ENCODE measurements at places on chromosomes 13 and 19.
A peak's percentile ranks its signal among the peaks of the same experiment; 100 is the strongest.

GRCh38 chr13:32707471-32707870, 121.2 kb downstream of the PDS5B start:
- no peak for DNase-seq

- no peak for DNase-seq
Measured at GRCh38 chr13:66665991-66666390, 564.1 kb downstream of the PCDH9 start.

DNA sequence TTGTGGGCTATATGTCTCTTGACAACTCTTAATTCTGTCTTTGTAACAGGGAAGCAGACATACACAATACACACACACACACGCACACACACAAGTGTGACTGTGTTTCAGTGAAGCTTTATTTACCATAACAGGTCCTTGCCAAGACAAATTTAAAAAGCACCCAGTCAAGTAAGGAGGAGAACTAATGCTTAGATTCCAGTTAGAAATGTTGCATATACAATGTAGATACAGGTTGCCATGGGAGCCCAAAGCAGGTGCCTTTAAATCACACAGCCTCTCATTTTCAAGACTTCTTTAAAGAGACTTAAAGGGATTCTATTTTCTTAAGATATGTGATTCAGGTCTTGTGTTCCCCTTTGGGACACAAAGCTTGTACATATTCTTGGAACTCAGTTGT, 1551.9 kb downstream of the EFNB2 start:
- no peak for DNase-seq

- no peak for DNase-seq
Measured at GRCh38 chr13:49418206-49418605, 25.7 kb downstream of the CAB39L start.

- DNase-seq = no peak
Measured at GRCh38 chr13:94061301-94061700, 418.2 kb downstream of the DCT start.

GRCh38 chr13:100517728-100518127, 70.9 kb downstream of the GGACT start:
- DNase-seq = no peak

GRCh38 chr19:7159105-7159933, 89.8 kb downstream of the ZNF557 start:
- DNase-seq = no peak

- DNase-seq = peak; percentile 47
Measured at GRCh38 chr19:2426611-2427428, 566 bp downstream of the TIMM13 start.

GRCh38 chr19:46915386-46915785, 54.6 kb downstream of the ARHGAP35 start:
- no peak for DNase-seq

GRCh38 chr19:54952591-54953344, 5.4 kb upstream of the NLRP7 start:
- DNase-seq = no peak

GRCh38 chr13:106529415-106530170, 5.9 kb downstream of the EFNB2 start:
- DNase-seq = no peak

DNA sequence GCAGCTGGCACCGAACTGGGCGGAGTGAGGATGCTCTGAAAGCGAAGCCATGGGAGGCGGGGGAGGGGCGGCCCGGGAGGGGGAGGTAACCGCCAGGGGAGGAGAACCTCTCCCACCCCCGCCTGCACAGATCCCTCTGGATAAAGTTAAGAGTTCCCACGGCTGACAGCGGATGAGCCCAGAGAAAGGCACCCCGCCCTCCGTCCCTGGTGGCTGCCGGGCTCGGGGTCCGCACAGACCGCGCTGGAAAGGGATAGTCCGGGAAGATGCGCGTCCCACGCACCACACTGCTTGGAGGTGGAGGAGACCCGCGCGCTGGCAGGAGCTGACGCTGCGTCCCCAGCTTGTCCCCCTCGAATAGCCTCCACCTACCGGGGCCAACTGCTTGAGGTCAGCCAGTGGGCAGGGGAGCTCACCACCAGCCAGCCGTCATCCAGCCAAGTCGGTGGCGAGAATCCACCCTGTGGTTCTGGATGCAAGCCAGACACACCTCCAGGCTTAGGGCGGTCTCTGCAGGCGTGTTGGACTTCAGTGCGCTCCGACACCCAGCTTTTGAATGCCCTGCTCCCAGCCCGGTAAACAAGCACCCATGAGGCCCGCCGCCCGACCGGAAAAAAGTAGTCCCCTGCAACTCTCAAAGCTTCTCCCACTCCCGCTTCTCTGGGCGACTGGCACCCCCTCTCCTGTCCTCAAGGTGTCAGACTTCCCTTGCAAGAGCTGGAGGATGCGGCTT, at the start of gene TRPC4:
TRPC4 (minus strand) TSS at position 17 of the 733 bp plus-strand sequence. CDS start 86,439 bp downstream, outside the sequence.
- no peak for DNase-seq

DNA sequence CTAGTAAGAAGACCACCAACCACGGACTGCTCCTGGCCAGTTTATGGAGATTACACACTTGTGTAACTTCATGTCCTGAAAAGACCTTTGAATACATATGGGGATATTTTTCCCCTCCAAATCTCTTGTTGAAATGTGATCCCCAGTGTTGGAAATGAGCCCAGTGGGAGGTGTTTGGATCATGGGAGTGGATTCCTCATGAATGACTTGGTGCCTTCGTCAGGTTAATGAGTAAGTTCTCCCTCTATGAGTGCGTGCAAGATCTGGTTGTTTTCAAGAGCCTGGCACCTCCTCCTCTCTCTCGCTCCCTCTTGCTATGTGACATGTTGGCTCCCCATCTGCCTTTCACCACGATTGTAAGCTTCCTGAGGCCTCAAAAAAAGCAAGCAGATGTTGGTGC, 769.0 kb upstream of the SLITRK1 start:
- DNase-seq = no peak

GRCh38 chr13:45508776-45509175, 44.0 kb downstream of the COG3 start:
- no peak for DNase-seq

DNA sequence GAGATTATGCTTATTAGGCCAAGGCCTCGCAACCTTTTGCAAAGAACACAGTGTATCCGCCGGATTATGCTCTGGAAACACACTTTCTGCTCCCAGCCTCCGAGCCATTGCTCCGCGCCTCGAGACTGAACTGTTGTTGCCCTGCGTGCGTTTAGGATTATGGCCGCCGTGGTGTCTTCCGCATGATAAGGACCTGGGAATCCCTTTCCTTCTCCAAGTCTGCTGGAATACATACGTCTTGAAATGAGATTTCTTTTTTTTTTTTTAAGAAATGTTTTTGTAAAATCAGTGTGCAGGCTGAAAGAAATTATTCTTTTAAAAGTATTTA, 89.8 kb upstream of the SOX1 start:
- no peak for DNase-seq

DNA sequence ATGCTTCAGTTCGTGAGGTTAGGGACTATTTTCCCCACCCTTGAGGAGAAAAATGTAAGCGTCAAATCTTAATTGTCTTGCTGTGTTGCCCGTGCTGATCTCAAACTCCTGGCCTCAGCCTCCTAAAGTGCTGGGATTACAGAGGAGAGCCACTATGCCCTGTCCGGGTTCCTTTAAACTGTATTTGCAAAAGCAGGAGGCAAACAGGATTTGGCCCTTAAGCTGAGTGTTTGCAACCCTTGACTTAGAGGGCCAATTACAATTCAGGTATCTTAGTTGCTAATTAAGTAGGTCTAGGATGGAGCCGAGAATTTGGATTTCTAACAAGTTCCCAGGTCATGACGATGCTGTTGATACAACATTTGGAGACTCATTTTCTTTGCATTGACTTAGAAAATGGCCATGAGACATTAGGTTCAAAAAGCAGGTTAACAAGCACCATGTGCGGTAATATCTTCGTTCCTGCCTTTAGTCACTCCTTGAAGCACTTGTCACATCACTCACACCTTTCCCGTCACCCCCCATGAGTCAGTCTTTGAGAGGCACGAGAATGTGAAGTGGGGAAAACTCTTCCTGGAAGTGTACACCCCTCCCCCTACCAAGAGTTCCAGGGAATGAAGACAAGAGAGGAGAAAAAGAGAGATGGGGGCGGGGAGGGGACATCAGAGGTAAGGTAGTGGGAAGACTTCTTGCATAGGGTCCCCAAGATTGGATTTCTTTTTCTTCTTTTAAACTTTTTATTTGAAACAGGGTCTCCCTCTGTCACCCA, 2.6 kb downstream of the NAPSA start:
- DNase-seq = peak; percentile 49

DNA sequence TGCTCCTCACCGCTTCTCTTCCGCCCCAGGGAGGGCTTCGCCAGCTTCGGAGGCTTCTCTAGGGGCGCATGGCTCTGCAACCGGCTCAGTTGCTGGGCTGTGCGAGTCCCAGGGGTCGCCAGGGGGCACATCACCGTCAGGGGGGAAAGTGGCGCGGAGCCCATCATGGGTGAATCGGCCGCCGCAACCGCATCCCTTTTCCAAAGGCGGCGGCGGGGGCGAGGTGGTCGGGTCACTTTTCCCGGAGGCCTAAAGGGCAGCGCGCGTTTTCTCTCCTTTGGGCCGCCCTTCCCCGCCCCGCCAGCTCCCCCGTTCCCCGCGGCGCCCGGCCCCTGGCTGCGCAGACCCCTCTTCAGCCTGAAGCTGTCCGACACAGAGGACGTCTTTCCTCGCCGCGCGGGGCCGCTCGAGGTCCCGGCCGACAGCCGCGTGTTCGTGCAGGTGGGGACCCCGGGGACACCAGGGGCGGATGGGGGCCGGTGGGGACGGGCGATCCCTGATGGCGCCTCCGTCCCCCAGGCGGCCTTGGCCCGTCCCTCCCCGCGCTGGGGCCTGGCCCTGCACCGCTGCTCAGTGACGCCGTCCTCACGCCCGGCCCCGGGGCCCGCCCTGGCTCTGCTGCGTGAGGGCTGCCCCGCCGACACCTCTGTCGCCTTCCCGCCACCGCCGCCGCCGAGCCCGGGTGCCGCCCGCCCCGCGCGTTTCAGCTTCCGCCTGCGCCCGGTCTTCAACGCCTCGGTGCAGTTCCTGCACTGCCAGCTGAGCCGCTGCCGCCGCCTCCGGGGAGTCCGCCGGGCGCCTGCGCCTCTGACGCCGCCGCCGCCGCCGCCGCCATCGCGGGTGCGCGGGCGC, 1.7 kb downstream of the TGFBR3L start:
- DNase-seq = peak; percentile 60

DNA sequence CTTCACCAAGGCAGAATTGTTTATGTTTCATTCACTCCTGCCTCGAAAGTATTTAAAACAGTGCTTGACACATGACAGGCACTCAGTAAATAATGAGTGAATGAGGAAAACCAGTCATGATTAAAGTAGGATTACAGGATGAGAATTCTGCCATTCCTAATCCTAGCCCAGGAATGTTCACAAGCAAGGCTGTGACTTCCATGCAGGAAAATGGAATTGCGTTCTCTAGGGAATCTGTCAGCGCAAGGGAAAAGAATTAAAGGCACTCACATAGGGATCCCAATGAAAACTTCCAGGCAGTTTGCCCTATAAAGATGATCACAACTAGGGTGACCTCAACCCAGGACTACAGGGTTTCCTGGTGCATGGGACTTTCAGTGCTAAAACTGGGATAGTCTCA, 143.4 kb downstream of the CYSLTR2 start:
- DNase-seq = no peak

- DNase-seq = no peak
Measured at GRCh38 chr19:33914599-33914998, 117.9 kb downstream of the KCTD15 start.

GRCh38 chr13:20404488-20405222, 121.0 kb downstream of the CRYL1 start:
- no peak for DNase-seq

- no peak for DNase-seq
Measured at GRCh38 chr13:112859128-112859816, 109.7 kb upstream of the MCF2L start.

DNA sequence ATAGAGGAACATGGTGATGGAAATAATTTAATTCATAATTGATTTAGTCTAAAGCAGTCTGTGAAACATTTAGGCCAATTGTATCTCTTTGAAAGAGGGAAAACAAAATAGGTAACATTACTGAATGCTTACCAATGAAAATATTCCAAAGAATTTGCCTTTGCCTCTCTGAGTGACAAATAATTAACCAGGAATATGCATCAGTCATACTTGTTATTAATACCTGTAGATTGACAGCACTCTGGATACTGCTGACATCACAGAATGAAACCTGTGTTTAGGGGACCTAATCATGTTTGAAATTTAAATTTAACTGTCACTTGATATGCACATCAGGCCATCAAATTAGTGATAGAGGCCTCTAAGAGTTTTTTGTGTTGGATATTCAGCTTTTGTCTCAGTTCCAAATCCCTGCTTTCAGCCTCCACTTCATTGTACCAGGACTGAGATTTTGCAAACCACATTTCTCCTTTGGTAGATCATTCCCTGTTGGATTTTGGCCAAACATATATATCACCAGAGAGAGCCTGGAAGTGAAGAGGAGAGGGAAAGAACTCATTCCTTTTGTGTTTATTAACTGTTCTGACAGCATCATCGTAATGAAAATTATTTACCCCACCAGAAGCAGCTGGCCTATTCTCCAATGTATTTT, 64.8 kb upstream of the KLHL1 start:
- DNase-seq = no peak

GRCh38 chr19:14475251-14476073, at the start of gene PTGER1:
TSS of gene PTGER1 (minus strand) at chr19:14475354. CDS start at chr19:14474320, 1,034 bp downstream.
- peak; percentile 25 for DNase-seq

- DNase-seq = no peak
Measured at GRCh38 chr13:112001571-112001970, 65.4 kb upstream of the SOX1 start.

- no peak for DNase-seq
Measured at GRCh38 chr19:29675650-29676186, 10.5 kb downstream of the PLEKHF1 start.

GRCh38 chr19:4566402-4567051, 7.0 kb upstream of the SEMA6B start:
- no peak for DNase-seq

DNA sequence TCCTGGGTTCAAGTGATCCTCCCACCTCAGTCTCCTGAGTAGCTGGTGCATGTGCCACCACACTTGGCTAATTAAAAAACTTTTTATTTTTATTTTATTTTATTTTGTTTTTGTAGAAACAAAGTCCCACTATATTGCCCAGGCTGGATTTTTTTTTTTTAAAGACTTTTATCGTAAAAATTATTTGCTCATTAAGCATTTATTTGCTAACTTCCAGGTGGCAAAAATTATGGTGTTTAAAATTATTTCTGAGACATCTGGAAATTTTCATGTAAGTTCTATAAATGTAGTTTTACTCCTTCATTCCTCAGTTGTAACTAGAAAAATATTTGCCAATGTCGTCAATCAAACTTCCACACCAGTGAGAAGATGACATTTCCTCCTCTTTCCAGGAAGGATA, 233.3 kb upstream of the DACH1 start:
- no peak for DNase-seq
